ENCODE measurements at places on chromosomes 12 and 14. TPM values are rescaled to one million over a fixed set of nuclear protein-coding genes. Genes with fewer than 3 reads are reported as not detected.

DNA sequence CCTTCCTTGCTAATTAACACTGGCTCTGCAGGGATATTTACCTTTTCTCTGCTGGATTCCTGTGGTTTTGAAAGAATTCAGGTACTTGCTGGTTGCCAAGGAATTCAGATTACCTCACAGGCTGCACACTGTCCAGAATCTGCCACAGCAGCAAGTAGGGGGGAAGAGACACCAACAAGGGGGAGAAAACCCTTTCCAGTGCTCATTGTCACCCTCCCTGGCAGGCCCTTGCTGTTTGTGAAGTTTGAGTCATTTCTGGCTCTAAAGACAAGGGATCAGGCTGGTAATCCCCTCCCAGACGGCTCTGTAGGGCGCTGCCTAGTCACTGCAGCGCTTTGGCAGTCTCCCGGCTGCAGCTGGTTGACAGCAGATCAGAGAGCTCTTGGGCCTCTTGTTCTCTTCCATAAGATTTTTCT is 50.8 kb downstream of the TTLL5 start:
- DNase-seq: peak; percentile 95

DNA sequence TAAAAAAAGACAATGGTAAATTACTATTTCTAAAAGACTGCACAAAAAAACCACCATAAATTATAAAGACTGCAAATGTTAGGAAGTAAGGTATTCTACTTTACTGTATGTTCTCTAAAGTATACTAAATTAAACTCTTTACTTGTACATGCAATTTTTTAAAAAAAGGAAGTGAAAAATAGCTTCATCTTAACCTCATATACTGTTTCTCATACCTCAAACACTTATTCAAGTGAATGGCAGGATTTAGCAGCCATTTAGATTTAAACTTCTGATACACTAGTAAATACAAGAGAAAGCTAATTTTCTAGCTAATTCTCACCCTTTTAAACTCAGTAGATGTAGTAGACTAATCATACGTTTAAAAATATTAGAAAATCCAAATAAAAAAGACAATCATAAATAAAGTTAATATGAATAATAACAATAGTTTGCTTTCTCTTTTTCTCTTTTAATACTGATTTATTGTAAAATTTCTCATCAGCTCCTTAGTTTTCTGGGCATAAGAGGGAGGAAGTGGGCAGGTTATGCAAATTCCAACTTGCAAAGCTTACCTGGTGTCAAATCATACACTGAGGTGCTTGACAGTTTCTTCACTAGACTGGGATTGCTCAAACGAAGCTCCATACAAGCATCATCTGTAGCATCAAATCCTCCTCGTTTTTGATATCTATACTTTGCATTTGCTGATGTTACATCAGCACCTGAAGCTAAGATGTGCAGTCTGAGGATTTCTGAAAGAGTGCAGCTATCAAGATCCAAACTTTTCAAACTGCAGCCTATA is 71.0 kb upstream of the CFL2 start:
- DNase-seq: no peak

- no peak for DNase-seq
Measured at GRCh38 chr12:12290206-12290605, 23.4 kb upstream of the LRP6 start.

- no peak for DNase-seq
Measured at GRCh38 chr14:88668448-88669116, 105.7 kb downstream of the ZC3H14 start.

GRCh38 chr12:29867823-29868222 is 84.1 kb upstream of the TMTC1 start:
- no peak for DNase-seq

- DNase-seq: peak; percentile 90
Measured at GRCh38 chr12:33994857-33995808, 27.2 kb upstream of the ALG10 start.

- no peak for DNase-seq
Measured at GRCh38 chr12:103313894-103314293, 181.9 kb downstream of the C12orf42 start.

DNA sequence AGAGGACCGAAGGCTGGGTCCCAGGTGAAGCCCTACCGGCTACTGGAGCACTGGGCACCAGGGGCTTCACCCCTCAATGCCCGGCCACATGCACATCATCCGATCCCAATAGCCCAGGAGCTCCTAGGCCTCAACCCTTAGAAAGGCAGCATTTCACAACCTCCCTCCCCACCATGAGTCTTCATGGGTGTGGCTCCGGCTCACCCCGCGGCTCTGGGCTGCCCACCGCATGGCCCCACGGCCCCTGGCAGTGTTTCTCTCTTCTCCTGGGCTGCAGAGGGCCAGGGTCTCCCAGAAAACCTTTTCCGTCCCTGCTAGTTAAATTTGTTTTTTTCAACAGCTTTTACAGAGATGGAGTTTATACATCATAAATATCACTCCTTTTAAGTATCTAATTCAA is 28.6 kb upstream of the DLK1 start:
- no peak for DNase-seq

DNA sequence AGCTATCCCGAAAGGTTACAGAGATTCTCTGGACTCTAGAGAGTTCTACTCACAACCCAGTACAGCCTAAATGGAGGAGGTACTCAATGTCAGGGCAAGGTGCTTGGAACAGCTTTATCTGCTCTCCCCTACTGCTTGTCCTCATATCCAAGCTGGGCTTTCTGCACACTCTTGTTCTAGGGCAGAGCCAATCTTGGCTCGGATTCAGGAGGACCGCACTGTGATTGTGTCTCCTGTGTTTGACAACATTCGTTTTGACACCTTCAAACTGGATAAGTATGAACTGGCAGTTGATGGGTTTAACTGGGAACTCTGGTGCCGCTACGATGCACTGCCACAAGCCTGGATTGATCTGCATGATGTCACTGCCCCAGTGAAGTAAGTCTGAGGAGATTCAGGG is 25.0 kb downstream of the GALNT8 start:
- DNase-seq: no peak

- DNase-seq: no peak
Measured at GRCh38 chr12:3520711-3521110, 29.7 kb downstream of the PRMT8 start.

DNA sequence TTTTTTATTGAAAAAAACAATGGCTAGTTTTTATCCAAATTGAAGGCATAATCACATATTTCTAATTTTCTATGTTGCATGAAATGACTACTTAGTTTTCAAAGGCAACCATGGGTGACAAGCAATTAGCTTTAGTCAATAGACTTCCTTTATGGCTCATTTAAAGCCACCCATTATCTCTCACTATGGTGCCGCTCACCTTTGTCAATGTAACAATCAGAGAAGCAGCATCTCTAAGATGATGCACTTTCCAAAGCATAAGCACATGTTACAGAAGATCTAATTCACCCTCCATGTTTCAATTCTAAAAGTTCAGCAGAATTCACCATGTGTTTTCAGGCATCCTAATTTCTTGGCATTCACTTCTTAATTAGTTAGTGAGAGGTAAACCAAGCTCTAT is 166.6 kb upstream of the RPL10L start:
- DNase-seq: no peak

GRCh38 chr14:105853907-105854599 is 327.7 kb downstream of the TMEM121 start:
- DNase-seq: no peak

DNA sequence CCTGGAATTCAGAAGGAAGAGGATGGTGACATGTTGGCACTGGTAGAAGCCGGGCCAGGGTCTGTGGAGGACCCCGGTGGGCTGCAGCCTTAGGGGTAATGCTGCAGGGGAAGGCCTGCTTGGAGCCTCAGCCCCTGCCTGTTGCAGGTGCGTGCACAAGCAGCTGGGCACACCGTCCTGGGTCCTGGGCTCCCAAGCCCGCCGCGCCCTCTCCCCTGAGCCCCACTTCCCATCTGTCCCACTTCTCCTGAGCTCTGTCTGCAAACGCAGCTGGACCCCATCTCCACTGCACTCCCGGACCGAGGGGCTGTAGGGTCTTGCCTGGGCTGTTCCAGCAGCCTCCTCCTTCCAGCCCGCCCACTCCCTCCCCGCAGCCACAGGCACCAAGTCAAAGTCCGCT is 116.8 kb downstream of the GLT1D1 start:
- no peak for DNase-seq

GRCh38 chr12:128976120-128976738 is 123.0 kb downstream of the GLT1D1 start:
- DNase-seq: no peak

- peak; percentile 40 for DNase-seq
Measured at GRCh38 chr12:102539651-102540553, 59.5 kb upstream of the IGF1 start.

CLEC6A gene
- under 0.01 TPM for total RNA-seq

CIROP gene
- total RNA-seq: not detected

LRFN5 gene
- 0.13 TPM for total RNA-seq

KRT78 gene
- total RNA-seq: 5.3 TPM

TMTC1 gene
- 4.5 TPM for total RNA-seq

PLEKHG7 gene
- under 0.01 TPM for total RNA-seq

RFX4 gene
- total RNA-seq: not detected

RASSF9 gene
- 2.7 TPM for total RNA-seq

All from bronchial epithelial cell (primary cell).